ENCODE measurements at places on chromosomes 1 and 21.

GRCh38 chr1:59220356-59220755 lies 76.5 kb upstream of the FGGY start:
- DNase-seq: peak; percentile 43

DNA sequence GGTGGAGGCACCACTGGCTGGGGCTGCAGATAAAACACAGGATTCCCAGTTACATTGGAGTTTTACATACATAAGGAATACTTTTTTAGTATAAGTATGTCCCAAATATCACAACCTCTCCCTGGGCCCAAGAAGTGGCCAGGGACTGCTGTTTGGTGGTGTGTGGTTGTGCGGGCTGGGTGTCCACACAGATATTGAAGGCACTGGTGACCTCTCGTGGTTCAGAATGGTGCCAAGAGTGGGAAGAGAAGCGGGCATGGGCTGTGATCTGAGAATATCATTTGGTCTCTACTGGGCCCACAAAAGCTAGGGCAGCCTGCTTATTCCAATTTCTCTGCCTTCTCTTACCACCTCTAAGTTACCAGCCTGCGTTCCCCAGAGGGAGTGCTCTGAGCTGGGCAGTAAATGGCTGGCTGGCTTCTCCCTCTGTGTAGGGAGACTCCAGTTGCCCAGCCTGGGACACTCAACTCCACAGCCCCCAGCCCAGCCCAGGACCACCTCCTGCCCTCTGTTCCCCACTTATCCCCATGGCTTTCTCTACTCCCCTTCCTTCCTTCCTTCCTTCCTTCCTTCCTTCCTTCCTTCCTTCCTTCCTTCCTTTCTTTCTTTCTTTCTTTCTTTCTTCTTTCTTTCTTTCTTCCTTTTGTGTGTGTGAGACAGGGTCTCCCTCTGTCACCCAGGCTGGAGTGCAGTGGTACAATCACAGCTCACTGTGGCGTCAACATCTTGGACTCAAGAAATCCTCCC lies 42.8 kb upstream of the RD3 start:
- DNase-seq: no peak

- DNase-seq: no peak
These were observed 18.6 kb downstream of the DCAF8 start for GRCh38 chr1:160243767-160244166.

DNA sequence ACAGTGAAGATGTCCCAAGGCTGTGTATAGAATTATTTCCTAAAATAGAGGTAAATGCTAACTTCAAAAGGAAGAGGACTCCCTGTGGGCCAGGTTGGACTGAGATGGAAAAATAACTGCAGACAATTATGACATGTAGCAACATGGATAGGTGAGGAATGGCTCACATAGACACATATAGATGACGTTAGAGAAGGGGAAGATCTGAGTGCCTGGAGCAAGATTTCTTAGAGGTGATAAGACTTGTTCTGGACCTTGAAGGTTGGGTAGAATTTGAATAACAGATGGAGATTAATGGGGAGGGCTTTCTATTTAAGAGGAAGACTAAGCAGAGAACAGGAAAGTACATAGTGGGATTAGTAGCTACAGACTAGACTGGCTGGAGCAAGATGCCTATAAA lies 76.9 kb downstream of the C1orf21 start:
- DNase-seq: no peak

DNA sequence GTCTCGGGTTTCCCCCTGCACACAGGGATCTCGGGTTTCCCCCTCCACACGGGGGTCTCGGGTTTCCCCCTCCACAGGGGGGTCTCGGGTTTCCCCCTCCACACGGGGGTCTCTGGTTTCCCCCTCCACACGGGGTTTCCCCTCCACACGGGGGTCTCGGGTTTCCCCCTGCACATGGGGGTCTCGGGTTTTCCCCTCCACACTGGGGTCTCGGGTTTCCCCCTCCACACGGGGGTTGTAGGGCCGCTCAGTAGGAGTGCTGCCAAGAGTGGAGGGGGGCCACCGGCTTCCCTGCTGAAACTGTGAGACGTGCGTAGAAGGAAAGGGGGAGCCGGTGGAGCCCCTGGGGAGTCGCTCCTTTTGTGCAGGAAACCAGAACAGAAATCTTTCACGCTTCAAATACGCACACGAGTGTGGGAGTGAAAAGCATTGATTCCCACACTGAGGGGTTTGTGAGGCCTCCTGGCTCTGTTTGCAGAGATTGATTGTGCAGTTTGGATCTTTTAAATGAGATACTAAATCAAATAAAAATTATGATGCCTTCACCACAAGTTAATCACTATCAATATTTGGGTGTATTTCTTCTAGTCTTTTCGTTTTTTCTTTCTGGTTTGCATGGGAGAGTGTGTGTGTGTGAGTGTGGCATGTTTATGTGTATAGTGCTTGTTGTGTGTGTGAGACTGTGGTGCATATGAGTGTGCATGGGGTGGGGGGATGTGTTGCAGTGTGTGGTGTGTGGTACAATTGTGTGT lies 54.3 kb upstream of the TRAPPC10 start:
- DNase-seq: no peak

DNA sequence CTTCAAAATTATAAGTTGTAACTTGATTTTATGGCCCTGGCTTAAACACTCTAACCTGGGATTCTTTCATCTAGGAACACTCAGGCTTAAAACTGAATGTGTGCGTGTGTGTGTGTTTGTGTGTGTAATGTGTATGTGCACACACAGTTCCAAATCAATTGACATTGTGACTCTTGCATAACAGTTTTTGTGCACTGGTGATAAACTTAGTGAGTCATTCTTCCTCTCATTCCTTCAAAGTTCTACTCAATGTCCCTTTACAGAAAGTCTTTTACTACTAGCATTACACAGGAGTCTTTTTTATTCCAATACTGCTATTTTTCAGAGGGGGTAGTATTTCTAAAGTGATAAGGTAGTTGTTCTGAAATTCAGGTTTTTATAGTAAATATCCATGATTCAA lies 943.6 kb downstream of the KCNT2 start:
- no peak for DNase-seq

DNA sequence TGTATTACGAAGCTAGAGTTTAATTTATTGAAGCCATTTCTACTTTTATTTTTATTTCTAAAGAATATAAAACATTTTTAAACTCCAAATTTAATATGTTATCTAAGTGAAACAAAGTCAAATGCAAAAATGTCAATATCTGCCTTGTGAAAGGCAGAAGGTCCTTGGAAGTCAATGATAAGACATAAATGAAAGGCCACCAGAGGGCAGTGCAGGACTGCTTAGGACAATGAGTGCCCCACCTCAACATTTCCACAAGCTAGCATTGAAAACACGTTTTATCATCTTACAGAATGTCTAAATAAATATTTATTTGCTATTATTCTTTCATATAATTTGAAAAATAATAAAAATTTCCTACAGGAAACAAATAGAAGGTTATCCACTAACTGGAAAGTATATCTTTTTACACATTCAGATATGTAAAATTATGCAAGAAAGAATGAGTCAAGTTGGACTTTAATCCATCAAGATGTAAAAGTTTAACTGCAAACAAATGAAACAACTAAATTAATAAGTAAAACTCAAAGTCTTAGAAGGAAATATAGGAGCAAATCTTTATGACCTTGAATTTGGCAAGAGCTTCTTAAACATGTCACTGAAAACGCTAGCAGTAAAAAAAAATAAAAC lies 140.1 kb upstream of the FMN2 start:
- peak; percentile 66 for DNase-seq

GRCh38 chr1:34470401-34470800 lies 284.4 kb upstream of the GJB5 start:
- no peak for DNase-seq

DNA sequence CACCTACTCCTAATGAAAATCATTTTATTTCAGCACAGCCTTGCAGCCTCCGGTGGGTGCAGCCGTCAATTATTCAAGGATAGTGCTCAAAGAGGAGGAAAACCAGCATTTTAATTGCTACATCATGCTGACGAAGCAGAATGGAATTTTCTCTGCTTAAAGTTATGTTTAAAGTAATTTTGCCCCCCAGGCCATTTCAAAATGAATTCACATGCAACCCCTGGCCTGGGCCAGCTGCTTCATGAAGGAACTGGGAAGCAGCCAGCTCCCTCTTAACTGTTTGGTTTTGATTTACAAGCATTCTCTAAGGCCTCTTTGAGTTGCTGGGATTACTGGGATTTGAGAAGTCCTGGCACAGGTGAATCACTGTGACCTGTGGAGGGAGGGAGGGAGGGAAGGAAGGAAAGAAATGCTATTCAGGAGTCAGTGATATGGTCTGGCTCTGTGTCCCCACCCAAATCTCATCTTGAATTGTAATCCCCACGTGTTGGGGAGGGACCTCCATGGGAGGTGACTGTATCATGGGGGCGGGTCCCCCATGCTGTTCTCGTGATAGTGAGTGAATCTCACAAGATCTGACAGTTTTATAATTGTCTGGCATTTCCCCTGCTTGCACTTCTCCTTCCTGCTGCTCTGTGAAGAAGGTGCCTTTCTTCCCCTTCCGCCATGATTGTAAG lies 66.0 kb downstream of the PGBD5 start:
- no peak for DNase-seq

DNA sequence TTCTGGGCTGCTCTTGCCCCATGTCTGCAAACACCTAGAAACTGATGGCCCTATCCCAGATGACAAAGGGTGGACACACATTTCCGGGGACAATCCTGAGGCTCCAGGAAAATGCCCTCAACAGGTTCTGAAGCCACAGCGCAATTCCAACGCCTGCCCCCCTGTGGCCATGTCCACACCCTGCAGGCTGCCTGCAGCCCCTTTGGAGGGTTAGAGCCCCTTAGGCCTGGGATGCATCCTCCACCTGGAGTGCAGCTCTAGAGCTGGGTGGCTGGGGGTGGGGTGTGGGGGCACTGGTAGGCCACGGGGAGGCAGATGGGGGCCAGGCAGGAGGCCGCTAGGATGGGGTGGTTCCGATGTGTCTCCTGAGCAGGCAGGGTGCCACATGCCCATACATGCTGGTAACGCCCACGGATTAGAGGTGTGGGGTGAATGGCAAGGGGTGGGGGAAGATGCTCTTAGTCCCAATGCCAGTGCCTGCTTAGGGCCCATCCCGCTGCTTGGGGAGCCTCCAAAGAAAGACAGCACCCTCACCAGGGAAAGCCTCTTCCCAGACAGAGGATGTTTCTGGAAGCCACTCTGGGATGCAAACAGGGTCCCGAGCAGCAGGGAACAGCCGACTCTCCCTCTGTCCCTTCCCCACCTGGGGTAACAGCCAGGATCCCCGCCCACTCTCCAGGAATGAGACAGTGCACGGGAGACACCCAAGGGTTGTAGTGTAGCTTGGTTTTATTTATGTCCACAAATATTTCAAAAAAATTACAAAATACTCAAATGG lies 34.0 kb downstream of the SLC45A1 start:
- peak; percentile 17 for DNase-seq

DNA sequence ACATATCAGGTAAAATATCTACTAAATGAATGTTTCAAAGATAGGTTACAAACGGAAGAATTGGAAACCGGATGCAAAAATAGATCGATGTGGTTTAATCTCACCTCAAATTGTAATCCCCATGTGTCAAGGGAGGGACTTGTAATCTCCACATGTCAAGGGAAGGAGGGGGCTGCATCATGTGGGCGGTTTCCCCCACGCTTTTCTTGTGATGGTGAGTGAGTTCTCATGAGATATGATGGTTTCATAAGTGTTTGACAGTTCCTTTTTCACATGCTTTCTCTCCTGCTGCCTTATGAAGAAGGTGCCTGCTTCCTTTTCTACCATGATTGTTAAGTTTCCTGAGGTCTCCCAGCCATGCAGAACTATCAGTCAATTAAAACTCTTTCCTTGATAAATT lies 408.7 kb upstream of the TMPRSS15 start:
- peak; percentile 48 for DNase-seq

DNA sequence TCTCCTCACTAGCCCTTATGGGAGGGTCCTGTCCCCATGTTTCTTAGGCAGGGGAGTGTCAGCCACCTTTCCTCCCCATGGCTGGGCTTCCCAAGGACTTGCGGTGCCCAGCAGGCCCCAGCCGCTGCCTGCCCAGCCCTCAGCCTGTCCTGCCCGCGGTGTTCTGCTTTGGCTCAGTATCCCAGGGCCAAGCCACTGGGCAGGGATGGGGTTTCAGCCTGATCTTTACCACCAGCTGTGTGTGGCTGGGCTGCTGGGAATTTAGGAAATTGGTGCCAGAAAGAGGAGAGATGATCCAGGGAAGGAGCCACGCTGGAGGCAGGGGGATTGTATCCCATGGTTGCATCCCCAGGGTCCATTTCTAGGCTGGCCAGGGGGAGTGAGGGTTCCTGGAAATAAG lies 6.9 kb upstream of the IGFN1 start:
- no peak for DNase-seq

GRCh38 chr1:155971910-155972809 lies 6.2 kb downstream of the ARHGEF2 start:
- no peak for DNase-seq

- no peak for DNase-seq
These were observed 15.2 kb downstream of the GALNT2 start for GRCh38 chr1:230082211-230082610.

DNA sequence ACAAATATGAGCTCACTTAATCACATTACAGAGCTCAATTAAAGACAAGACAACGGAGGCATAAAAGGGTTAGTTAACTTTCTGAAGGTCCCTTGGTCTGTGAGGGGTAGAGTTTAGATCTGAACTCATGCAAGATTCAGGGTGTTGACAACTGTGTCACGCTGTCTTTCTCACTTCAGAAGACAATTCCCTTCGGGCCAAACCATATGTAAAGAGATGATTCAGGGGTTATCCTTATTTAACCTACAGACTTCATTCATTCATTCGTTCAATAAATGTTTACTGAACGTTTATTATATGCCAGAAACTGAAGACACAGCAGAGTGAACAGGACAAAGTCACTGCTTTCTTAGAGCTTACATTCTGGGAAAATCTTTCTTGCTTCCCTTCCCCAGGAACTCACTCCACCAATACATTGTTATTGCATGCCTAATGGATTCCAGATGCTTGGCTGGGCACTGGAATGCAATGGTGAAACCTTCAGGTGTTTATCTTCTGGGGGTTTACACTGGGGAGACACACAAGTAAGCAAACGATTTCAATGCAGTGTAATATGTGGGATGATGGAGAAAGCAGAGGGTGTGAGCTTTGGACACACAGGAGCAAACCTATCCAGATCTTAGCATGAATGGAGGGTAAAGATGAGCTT lies 6.4 kb downstream of the XCL1 start:
- DNase-seq: no peak
